ENCODE measurements at places on chromosomes 4 and X.

- DNase-seq, result no peak
Observed at GRCh38 chr4:149983401-149983800, 94.8 kb upstream of the DCLK2 start.

- no peak for DNase-seq
Observed at GRCh38 chr4:6834867-6835266, 52.3 kb downstream of the KIAA0232 start.

GRCh38 chr4:91427171-91427570, 876.6 kb upstream of the GRID2 start:
- DNase-seq, result no peak

DNA sequence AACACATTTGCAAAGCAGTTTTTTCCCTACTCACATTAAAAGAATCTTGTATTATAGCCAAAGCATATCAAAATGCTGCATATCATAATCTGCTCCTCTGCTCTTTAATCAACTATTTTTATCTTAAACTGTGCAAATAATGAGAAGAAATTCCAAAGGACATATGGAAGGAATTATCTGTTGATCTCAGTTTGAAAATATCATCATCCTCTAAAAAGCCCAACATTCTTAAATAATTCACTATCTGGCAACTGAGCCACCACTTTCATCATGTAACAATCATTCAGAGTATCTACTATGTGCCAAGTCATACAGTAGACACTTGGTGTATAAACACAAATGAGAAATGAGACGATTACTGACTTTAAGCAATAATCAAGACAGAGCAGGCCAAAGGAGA, 63.0 kb downstream of the PRSS12 start:
- DNase-seq, result no peak

DNA sequence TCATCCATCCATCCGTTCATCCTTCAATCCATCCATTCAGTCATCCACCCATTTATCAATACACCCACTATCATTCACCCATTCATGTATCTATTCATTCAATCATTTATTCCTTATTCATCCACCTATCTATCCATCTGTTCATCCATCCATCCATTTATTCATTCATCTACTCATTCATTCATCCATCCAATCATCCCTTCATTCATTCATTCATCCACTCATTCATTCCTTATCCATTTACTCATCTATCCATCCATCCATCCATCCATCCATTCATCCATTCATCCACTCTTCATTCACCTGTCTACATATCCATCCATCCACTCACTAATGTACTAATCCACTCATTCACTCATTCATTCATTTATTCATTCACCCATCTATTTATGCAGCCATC, 9.5 kb downstream of the P2RY8 start:
- DNase-seq, result no peak

GRCh38 chr4:136392576-136392975, 1139.7 kb downstream of the PCDH18 start:
- no peak for DNase-seq

- DNase-seq, result no peak
Observed at GRCh38 chr4:128841402-128841801, 31.9 kb downstream of the JADE1 start.

DNA sequence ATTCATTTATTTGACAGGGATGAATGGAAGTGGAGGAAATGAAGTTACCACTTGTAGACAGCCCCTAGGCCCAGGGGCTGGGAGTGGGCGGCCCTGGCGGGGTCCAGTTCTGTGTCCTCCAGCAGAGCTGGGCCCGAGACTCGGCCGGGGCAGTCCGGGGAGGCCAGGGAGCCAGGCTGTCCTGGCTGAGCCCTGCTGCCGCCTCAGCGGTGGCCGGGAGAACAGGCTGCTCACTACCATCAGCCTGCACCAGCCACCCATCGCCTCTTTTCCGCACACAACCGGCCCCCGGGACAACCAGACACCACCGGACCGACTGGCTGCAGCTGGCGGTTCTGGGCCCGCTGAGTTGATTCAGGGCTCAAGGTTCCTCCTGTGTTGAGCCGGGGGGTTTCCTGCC, 25.6 kb downstream of the CLDN34 start:
- no peak for DNase-seq

GRCh38 chr4:166422475-166422874, 549.4 kb downstream of the TLL1 start:
- DNase-seq, result no peak

DNA sequence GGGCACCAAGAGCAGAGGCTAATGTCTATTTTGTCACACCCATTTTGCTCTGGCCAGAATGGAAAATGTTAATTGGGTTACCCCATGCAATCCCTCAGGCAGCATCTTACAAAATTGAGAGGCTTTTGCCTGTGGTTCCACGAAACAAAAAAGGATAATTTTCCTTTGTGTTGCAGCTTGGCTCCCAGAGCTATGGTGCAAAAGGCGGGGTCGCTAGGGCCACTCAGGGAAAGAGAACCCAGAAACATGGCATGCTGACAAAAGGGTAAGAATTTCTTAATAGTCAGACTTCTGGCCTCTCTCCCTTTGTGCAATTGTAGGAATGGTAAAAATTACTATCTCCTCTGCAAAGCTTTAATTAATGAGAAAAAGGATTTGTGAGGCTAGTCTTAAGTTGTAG, 119.6 kb upstream of the BANK1 start:
- DNase-seq, result no peak

GRCh38 chr4:76895619-76896018, 2.3 kb downstream of the SOWAHB start:
- DNase-seq, result no peak

- no peak for DNase-seq
Observed at GRCh38 chr4:169236078-169236477, 34.7 kb downstream of the SH3RF1 start.

GRCh38 chr4:8201321-8201781, 2.3 kb downstream of the SH3TC1 start:
- DNase-seq, result peak; percentile 68

- DNase-seq, result no peak
Observed at GRCh38 chr4:10030972-10031667, 9.8 kb upstream of the SLC2A9 start.

DNA sequence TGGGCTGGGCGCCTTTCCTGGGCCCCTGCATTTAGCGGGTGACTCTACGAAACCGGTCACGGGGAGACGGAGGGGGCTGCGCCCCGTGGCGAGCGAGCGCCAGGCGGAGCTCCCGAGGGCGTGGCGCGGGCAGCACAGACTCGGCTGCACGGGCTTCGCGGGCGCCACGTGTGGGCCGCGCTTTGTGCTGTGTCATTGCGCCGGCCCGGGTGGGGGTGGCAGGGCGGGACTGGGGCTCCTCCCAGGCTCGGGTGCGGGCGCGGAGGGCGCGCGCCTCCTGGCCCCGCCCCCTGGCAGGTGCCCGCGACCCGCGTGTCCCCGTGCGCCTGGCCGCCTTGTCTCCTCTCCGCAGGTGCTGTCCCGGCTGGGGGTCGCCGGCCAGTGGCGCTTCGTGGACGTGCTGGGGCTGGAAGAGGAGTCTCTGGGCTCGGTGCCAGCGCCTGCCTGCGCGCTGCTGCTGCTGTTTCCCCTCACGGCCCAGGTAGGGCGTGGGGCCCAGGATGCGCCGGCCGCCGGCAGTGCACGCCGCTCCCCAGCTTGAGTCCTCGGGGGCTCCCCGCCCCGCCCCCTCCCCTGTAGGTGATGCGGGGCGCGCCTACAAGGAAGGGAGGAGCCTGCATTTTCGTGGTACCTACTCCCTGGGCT, 651 bp downstream of the UCHL1 start:
- peak; percentile 44 for DNase-seq

DNA sequence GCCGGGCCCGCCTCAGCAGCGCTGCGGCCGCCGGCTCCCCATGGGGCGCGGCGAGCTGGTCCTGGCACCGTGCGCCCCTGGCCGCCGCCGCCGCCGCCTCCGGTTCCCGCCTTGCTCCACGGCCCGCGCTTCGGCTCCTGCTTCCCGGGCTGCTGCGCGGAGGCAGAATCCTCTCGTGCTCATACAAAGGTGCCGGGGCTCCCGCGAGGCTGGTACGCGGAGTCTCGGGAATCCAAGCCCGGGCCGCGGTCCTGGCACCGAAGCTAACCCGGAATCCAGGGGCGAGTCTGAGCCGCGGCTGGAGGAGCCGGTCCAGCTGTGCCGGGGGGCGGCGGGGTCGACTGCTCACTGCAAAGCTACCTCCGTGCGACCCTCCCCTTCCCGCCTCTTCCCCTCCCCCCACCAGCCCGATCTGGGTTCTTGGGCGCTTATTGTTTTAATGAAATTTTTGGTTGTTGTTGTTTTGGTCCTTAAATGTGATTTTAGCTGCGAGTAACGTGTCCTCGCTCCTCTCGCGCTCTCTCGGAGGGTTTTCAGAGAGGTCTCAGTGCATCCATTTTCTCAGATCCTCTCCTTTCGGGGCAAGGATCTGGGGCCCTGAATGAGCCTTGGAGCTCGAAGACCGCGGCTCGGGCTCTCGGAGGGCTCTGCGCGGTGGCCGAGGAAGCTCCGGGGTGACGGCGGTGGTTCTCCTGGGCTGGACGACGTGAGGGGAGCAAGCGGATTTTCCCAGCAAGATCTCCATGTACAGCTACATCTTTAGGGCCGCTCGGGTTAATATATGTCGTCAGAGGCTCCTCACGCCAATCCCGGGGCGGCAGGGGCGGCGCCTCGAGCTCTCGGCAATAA, at the start of gene HAND2:
TSS of gene HAND2 (minus strand) at position 753 of the 849 bp plus-strand sequence. CDS start 940 bp downstream, outside the sequence.
- DNase-seq, result no peak

DNA sequence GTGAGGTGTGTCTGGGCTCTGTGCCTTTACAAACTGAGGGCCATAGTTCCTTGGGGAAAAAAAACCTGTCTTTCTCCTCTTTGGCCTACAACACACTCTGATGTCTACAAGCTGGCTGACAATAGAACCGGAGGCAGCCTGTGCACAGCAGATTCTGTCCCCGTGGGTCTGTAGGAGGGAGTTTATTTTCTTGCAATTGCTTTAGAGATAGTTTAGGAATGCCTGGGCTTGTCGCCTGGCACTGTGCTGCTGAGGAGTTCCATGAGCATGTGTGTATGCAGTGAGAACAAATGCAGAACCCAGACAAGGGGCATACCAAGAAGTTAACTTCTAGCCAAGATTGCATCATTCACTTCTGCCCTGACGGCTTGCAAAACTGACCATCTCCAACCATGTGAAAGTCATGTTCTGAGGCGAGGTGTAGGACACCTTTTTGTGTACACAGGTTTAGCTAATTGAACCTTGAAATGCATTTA, 54.1 kb downstream of the CCNI start:
- no peak for DNase-seq

DNA sequence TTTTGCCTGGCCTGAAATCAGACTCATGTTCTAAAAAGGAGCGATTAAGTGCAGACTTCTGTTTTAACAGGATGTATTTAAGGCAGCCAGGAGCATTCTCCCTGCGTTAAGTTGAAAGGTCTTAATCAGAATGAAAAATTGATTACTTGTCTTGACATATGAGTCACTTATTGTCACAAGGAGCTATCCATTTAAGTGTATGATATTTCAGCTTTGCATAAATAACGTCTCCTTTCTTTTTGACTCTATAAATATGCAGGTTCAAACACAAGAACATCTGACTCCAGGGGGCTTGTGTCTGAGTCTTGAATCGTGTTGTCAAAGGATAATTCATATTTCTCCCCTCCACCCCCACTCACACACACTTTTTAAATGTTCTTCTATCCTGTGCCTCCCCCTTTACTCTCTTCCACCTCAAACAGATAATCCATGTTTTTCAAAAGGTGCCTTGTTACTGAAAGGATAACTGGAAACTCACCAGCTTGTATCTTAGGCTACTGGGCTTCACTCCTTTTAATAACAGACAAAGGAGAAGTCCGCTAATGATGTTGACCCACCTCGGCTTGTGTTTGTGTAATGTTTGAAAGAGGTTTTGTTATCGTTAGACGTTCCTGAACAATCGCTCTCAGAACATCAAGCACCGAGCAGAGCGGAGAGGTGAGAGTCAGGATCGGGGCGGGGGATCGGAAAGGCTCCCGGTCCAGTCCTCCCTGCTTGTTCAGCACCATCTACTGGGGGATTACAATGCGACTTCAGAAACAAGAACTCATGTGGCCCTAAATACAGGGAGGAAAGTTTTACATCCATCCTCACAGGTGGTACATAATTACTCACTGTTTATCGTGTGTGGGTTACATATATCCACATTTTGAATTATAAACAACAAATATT, 107.5 kb upstream of the RPL34 start:
- no peak for DNase-seq

DNA sequence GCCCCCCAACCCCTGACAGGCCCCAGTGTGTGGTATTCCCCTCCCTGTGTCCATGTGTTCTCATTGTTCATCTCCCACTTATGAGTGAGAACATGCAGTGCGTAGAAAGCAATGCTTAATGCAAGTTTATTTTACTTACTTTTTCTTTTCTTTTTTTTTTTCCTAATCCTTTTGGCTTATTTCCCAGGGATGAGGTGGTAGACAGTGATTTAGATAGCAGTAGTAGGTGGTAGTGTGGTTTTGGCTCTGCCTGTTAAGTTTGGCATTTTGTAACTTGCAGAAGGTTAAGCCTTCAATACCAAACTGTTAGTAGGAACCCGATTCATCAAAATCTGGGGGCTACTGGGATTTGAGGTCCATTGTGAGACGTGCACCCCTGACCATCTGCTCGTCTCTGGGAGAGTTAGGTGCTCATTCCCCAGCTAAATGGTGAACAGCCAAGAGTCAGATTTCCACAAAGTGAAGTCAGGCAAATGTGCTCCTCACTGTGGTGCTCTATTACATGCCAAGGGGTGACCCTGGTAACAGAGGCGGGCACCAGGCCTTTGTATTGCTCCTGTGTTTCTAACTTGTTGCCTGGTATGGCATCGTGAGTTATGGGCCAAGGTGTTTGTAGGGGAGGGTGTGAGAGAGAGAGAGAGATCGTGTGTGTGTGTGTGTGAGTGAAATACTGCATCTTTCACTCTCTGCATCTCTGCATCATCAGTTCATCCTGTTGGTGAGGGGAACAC, 70.3 kb downstream of the PHOX2B start:
- DNase-seq, result no peak
